Osteocyte (in vitro differentiated cells): ENCODE measurements at places on chromosomes 13 and 19. TPM values are rescaled to one million over a fixed set of nuclear protein-coding genes. Genes with fewer than 3 reads are reported as not detected.

Gene CEACAM16
- not detected in 2 replicates for total RNA-seq

Gene IFNL1
- not detected in 2 replicates for total RNA-seq

Gene ZNF132
- total RNA-seq, result 0.71 and 1.2 TPM in 2 replicates

Gene SIPA1L3
- 27.1 and 33.8 TPM in 2 replicates for total RNA-seq

Gene SOX21
- not detected in 2 replicates for total RNA-seq

Gene TEX29
- total RNA-seq, result 1.9 TPM in 1 of 2 replicates, not detected in the other

Gene ZNF628
- 10.4 and 11.6 TPM in 2 replicates for total RNA-seq

Gene SCAF1
- total RNA-seq, result 74.9 and 81.9 TPM in 2 replicates

Gene B3GNT8
- total RNA-seq, result 0.35 and 1.5 TPM in 2 replicates

DNA sequence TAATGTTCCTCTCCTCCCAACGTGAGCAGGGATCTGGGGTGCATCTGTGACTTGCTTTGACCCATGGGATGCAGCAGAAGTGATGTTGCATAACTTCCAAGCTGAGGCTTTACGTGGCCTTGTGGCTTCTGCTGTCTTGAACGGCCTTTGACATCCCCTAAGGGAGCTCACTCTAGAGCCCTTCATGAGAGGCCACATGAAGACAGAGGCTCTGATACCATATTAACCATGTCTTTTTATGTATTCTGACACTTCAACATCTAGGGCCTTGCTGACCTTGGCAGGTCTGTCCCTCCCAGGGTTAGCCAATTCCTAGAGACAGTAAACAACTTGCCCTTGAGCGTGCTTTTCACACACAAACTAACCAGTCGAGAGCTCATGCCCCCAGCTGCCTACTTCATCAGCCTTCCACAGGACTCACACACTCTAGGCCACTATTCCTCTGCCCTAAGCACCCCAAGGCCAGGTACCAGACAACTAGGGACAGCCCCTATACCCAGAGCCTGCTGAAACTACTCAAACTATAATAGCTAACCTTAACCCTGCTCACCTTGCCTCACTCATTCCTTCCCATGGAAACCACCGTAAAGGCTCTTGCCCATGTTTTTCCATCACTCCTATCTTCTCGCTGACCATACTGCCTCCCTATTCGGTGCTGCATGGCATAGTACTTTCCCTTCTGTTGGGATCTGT, 45.4 kb downstream of the CCDC70 start:
- no peak for DNase-seq

GRCh38 chr13:110293037-110293436, 13.9 kb downstream of the COL4A1 start:
- peak; percentile 67 for DNase-seq

DNA sequence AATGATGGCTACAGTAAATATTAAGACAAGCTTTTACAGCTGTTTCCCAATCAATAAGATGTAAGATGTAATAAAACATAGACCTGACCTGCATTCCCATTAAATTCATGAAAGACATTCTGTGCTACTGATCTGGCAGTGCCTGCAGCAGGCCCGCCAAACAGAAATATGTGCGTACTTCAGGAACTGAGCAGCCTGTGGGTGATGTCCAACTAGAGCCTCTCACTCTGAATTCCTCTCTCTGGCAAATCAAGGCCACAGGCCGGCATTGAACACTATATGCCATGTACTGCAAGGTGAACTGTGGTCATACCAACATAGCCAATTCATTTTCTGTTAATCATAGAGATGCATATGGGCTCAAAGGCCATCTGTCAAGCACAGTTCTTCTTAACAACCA, 17.8 kb downstream of the SHISA2 start:
- DNase-seq, result peak; percentile 32

GRCh38 chr13:82672248-82672647, 1210.0 kb downstream of the SLITRK1 start:
- DNase-seq, result no peak

GRCh38 chr13:52837850-52838249, 10.6 kb downstream of the PCDH8 start:
- DNase-seq, result no peak

- no peak for DNase-seq
Measured at GRCh38 chr13:94613051-94613450, 11.4 kb downstream of the GPR180 start.

GRCh38 chr13:42753697-42754096, 27.7 kb upstream of the FAM216B start:
- no peak for DNase-seq

GRCh38 chr19:43826787-43827754, at the start of gene ZNF283:
ZNF283 (plus strand) TSS chr19:43827321; CDS start chr19:43833505, 6,184 bp downstream.
- DNase-seq, result peak; percentile 91

DNA sequence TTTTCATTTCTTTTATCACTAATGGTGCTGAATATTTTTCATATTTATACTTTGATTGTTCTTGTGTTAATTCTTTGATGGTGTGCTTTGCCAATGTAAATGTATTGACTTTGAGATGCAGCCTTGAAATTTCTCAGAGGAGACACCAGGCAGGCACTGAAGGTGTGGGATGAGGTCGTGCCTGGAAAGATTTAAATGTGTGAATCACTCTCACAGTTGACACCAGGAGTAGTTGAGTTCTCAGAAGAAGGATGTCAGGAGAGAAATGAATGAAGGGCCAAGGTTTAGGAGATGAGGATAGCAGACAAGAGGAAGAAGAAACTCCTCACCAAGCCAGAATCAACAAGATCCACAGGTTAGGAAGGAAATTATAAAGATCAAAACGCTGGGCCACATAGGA, 10.1 kb upstream of the KL start:
- no peak for DNase-seq

DNA sequence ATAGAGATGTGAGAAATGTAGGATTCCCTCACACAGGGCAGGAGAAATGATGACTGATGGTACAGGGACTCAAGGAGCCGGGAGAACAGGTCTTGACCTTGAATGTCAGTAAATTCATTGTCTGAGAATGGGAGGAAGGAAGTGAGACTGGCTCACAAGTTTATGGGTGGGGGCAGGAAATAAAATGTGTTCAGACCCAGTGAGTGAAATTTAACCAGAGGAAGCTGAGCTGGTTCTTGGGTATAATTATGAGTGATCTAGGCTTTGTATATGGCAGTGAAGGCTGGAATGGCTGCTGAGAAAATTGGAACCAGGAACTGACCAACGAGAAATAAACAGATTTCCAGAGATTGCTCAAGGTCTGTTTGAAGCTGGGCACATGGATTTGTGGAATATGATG, 6.3 kb upstream of the IGSF23 start:
- no peak for DNase-seq

GRCh38 chr19:8529369-8530006, 15.5 kb upstream of the ZNF414 start:
- no peak for DNase-seq

DNA sequence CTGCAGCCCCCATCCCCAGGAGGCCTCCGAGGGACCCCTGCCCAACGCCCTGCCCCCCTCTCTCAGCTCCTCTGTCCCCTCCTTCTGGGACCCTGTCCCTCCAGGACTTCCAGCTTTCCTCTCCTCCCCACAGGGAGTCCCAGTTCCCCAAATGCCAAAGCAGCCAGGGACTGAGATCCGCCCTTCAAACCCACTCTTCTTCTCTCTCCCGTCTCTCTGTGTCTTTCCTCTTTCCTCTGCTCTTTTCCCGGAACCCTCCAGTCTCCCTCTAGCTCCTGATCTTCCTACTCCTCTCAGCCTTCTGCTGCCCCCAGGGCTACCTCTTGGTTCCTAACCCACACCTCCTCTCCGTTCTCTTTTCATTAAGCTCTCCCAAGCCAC, 377 bp downstream of the CA11 start:
- DNase-seq, result no peak

DNA sequence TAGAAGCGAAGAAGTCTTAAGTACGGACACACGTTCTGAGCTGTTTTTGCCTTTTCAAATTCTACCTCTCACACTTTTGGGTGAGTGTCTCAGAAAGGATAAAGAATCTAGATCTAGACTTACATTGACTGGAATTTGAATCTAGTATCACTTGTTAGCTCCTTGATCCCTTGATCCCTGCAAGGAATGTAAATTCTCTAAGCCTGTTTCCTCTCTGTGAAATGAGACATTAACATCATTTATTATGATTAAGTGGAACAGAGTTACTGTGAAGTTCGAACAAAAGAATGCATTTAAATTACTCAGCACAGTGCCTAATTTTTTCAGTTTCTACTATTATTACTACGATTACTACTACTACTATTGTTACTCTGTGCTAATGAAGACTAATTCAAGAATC, 86.6 kb upstream of the POSTN start:
- no peak for DNase-seq

- no peak for DNase-seq
Measured at GRCh38 chr13:102700088-102701031, 5.5 kb upstream of the METTL21C start.

DNA sequence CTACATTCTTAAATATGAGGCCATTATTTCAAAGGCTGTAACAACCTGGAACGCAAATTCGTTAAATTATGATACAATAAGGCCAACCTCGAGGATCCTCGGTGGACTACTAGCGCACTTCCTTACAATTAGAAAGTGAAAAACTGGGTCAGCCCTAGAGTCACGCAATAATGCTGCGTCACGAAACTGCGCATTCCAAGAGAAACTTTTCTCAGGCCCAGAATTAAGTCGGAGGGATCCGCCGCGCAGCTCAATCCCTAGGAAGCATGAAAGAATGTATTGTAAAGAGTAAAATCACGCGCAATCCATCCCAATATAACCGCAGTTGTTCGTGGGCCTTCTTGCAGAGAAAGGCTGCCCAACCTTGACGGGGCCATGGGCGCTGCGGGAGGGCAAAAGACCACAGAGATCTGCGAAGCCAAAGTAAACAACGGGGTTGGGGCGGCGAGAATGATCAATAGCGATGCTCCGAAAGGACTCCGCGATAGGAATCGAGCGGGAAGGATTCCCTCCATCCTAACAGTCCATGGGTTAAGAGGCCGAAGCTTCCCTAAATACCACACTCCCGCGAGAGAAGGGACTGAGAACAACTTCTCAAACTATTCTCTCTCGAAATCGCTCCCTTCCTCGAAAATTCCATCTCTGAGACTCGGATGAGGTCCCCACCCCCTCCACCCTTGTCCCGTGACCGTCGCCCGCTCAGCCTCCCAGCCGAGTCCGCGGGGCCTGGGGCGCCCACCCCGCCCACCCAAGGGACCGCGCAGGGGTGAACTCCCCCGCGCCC, 564 bp downstream of the SPART start:
- peak; percentile 87 for DNase-seq

- DNase-seq, result no peak
Measured at GRCh38 chr13:52864941-52865340, 16.5 kb upstream of the PCDH8 start.

DNA sequence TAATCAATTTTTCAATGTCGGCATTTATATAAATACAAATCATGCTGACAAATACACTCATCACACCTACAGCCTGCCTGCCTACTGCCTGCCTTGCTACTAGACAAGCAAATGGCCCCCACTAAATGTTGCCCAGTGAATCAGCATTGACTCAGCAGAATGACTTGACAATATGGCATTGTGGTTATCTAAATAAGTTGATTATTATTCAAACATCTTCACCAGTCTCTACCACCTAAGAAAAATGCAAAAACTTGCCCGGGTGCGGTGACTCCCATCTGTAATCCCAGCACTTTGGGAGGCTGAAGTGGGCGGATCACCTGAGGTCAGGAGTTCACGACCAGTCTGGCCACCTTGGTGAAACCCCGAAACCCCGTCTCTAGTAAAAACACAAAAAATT, 296.1 kb downstream of the PCDH9 start:
- no peak for DNase-seq

DNA sequence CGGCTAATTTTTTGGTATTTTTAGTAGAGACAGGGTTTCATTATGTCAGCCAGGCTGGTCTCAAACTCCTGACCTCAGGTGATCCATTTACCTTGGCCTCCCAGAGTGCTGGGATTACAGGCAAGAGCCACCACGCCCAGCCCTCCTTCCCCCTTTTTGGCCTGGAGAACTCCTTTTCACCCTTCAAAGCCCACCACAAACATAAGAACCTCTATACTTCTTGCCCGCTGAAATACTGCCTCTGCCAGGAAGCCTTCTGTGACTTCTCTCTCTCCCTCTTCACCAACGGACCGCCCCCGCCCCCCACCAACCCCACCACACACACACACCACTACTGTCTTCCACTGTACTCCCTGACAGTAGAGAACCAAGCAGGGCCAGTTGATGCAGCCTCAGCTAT, 2.5 kb downstream of the ZNF428 start:
- no peak for DNase-seq

DNA sequence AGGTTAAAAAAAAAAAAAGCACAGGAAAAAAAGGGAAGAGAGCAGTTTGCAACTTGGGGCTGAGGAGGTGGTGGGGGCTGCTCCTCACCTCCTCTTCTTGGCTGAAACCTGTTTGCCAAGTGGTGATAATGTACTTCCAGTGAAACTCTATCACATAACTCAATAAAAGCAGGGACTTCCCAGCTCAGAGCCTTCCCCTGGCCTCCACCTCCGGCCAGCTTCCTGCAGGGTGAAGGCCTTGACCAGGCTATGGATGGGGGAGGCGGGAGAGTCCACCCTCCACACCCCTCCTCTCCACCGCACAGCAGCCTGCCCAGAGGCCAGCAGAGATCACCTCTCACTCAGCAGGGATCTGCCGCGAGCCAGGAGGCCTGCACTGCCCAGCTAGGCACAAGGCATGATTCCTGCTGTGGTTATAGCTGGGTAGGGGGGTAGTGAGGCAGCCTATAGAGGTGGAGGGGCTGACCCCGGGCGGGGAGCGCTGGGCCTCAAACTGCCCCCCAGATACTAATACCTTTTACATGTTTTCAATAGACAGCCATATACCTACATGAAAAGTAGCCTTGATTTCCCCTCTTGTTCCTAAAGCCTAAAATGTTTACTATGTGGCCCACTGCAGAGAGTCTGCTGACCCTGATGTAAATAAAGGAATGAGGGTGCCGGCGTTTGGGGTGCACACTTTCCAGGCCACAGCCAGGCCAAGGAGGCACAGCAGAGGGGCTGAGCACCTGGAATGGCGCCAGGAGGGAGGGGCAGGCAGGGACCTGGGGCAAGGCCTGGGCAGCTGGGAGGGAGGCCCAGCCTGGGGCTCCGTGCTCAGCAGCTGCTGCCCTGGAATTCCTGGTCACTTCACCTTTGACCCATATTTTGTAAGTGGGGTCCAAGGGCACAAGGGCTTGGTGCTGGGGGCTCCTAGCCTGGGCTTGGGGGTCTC, 10.3 kb downstream of the ZNF787 start:
- DNase-seq, result no peak

DNA sequence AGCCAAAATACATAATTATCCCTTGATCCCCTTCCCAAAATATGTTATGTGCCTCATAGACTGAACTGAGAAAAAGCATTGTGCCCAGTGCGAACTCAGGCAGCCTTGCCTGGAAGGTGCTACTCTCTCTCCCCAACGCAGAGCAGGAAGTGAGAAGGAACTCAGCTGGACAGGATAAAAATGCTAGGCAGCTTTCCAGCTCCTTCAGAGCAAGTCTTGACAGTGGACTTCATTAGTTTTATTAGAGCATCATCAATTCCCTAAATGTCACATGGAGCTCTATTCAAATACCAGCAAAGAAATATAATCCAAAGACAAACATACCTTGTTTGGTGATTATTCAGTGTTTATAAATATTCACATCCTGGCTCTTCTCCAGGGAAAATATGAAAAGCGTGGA, 202.4 kb downstream of the RFC3 start:
- DNase-seq, result no peak

GRCh38 chr19:46000491-46001246, 5.4 kb downstream of the CCDC61 start:
- DNase-seq, result no peak

DNA sequence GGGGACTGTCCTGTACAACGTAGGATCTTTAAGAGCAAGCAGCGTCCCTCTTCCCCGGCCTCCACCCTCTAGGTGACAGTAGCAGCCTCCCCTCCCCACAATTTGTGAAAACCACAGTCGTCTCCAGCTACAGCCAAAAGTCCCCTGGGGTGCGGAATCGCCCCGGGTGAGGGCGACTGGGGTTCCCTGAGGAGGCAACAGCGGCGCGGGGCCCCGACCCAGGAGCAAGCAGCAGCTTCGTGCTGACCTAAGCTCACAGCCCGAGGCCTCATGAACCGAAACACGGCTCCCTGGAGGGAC, 322 bp downstream of the ZNF558 start:
- peak; percentile 84 for DNase-seq
